H9 (cell line): ENCODE measurements at places on chromosomes 5 and 9.

DNA sequence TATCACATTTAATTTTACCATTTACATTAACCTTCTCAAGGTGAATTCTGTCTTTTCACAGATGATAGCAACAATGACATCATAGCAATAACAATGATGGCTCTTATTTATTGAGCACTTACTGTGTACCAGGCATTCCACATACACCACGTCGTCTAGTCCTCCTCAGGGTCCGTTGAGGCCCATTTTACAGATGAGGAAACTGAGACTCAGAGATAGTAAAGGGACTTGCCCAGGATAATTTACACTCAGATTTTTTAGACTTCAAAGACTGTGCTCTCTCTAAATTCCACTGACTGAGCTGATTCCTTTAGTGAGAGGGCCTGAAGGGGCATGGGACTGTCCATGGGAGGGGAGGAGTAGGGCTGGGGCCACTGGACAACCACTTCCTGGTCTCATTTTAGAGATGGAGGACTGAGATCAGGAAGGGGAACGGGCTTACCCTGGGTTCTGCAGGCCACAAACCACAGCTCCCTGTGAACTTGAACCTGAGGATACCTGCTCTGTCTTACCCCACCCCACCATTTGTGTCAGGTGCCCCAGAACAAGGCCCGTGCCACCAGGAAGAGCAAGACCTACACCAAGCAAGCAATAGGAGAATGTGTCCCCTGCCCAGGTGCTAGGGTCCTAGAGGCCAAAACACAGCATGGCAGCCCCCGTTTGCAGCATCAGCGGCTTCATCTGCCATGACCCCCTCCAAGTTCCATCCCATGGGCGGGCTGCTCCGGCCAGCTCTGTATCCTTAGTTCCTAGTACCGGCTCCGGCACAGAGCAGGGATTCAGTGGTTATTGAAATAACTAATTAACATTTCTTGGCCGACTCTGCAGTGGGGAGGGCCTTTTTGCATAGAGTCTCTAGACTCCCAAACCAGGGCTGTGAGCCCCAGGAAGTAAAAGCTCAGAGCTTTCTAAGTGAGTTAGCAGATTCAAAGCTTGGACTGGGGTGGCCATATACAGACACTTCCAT, 96.6 kb downstream of the RGS3 start:
- DNase-seq: no peak

DNA sequence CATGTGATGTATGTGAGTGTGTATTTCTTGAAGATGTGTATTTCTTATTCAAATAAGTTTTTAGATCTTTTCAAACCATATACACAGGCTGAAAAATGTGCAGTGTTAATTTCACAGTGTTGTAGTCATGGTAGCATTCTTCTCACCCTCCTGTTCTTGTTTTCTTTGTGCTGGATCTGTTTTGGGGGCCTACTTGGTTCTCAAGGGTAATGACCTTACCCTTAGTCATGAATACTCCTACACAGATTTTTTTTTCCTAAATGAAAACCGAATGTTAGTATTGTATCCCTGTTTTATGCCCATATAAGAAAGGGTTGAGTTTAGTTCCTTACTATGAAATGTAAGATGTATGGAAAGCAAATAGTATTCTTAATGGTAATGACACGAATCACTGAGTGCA, 88.0 kb downstream of the SLC44A1 start:
- no peak for DNase-seq

GRCh38 chr9:72383978-72384709, 19.1 kb upstream of the ZFAND5 start:
- no peak for DNase-seq

DNA sequence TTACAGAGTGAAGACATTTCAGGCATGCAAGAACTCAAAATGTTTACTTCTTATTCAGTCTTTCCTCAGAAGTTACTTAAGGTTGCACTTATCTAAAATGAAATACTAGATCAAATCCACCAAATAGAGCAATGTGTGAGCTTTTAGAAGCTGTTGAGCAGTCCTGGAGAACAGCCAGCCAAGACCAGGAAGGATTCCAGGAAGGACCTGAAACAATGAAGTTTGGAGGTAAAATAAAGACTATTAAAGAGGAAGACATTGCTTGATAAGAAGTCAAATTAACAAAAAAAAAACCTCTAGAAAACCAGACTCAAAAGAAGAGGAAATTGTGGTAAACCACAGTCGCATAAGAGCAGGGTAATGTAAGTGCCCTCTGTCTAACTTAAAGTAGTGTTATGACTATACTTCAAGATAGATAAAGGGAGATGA, 156.2 kb upstream of the S1PR3 start:
- DNase-seq: no peak

- no peak for DNase-seq
These were observed 3.4 kb upstream of the RNF183 start for GRCh38 chr9:113306566-113306965.

- no peak for DNase-seq
These were observed 75.0 kb upstream of the TNC start for GRCh38 chr9:115192835-115193525.
